Stimulated activated CD4-positive, alpha-beta T cell treated with anti-CD3 and anti-CD28 coated beads, Interleukin-15, amount 100 ng/mL, for 24 hours (primary cell): ENCODE measurements at places on chromosomes 13 and 19.

DNA sequence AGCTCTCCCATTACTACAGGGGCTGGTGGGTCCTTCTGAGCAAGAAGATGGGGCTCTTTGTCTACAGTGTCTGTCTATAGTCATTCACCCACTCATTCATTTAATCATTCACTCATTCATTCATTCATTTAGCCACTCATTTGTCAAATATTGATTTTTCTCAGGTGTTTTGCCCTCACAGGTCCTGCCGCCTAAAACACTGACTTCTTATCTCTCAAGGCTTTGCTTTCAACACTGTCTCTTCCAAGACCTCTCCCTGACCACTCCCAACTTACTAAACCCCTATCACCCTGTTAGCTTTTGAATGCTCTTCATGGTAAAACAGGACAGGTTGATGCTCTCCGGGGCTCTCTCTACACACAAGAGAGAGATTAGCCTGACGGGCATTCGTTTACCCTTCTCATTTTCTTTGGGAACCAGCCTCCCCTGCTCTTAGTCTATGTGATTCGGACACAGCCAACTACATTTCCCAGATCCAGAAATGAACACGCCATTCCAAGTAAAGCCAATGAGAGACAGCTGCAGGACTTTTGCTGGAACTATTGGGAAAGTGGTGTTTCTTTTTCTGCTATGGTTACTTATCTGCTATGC, 22.7 kb downstream of the FAM187B start:
- DNase-seq = no peak

GRCh38 chr13:40597735-40598365, 68.6 kb downstream of the FOXO1 start:
- no peak for DNase-seq

- DNase-seq = no peak
Observed at GRCh38 chr13:59276436-59276835, 887.3 kb downstream of the DIAPH3 start.

DNA sequence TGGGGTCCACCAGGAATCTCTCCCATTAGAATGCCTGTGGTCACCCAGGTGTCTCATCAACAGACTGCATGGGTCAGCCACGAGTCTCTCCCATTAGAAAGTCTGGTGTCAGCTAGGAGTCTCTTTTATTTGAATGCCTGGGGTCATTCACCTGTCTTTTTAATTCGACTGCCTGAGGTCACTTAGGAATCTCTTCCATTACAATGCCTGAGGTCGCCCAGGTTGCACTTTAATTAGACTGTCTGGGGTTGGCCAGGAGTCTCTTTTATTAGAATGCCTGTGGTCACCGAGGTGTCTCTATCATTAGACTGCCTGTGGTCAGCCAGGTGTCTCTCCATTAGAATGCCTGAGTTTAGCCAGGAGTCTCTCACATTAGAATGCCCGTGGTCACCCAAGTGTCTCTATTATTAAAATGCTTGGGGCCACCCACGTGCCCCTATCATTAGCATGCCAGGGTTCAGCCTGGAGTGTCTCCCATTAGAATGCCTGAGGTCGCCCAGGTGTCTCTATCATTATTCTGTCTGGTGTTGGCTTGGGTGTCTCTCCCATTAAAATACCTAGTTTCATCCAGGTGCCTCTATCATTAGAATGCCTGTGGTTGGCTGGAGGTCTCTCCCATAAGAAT, 1474.3 kb downstream of the UQCRFS1 start:
- DNase-seq = no peak

DNA sequence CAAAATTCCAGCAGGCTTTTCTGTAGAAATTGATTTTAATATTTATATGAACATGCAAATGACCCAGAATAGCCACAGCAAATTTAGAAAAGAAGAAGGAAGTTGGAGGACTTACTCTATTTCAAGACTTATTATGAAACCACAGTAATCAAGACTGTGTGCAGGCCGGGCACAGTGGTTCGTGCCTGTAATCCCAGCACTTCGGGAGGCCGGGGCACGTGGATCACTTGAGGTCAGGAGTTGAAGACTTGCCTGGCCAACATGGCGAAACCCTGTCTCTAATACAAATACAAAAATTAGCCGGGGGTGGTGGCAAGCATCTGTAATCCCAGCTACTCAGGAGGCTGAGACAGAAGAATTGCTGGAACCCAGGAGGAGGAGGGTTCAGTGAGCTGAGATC, 6.0 kb upstream of the FFAR2 start:
- no peak for DNase-seq

DNA sequence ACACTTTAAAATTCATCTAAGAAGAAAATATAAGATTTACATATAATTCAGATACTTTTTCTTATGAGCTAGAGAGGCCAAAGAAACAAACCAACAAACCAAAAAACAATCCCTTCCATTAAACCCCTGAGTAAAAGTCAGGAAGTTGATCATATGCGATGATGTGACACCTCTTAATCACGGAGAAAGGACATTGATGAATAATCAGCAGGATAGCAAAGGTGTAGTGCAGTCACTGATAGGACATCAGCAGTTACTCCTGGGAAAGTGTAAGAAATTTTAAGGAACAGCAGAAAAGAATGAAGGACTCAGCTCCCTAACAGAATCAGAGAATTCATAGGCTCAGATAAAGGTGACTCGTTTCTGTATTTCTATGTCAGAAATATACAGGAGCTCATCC, 202.4 kb upstream of the EDNRB start:
- no peak for DNase-seq

- DNase-seq = no peak
Observed at GRCh38 chr19:7864690-7865074, 9.5 kb downstream of the PRR36 start.

GRCh38 chr13:59203855-59204254, 959.9 kb downstream of the DIAPH3 start:
- no peak for DNase-seq
